ENCODE measurements at places on chromosomes 1 and 21.

GRCh38 chr1:184929711-184930202 is 44.6 kb downstream of the NIBAN1 start:
- H3K27me3 ChIP-seq = no peaks in the 10 kb centered on the region
- no peak overlapping the region for H3K4me3 ChIP-seq
- H3K27ac ChIP-seq = no peak overlapping the region
- DNase-seq = no peak

GRCh38 chr1:58123051-58123450 is 423.5 kb downstream of the OMA1 start:
- peak; percentile 15 for DNase-seq
- H3K36me3 ChIP-seq = no peaks in the 10 kb centered on the region
- no peaks in the 10 kb centered on the region for H3K27me3 ChIP-seq
- no peak overlapping the region for H3K4me3 ChIP-seq
- peaks cover 13% of the 10 kb centered on the region for H3K4me1 ChIP-seq

DNA sequence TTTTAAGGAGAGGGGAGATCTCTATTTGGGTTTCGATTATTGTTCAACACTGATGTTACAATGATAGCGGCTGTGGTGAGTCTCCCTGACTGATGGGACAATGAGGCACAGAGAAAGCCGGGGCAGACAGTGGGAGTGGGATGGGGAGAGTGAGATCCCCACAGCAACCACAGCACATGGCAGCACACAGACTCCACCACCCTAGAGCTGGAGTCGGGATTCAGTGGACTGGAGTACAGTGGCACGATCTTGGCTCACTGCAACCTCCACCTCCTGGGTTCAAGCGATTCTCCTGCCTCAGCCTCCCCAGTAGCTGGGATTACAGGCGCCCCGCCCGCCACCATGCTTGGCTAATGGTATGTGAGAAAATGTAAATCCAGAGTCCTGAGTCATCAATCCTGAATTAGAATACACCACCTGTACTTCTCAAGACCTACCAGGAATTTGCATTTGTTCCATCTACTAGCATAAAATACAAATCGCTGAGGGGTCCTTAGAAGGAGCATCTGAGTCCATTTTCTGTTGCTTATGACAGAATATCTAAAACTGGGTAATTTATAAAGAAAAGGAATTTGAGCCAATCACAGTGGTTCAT is 125.8 kb downstream of the TOMM20 start:
- no peak overlapping the region for H3K4me3 ChIP-seq
- H3K27me3 ChIP-seq = no peaks in the 10 kb centered on the region
- no peaks in the 10 kb centered on the region for H3K4me1 ChIP-seq
- no peak for DNase-seq

- H3K36me3 ChIP-seq = no peaks in the 10 kb centered on the region
- H3K4me3 ChIP-seq = no peak overlapping the region
- no peaks in the 10 kb centered on the region for H3K27me3 ChIP-seq
- DNase-seq = no peak
- H3K4me1 ChIP-seq = peaks cover 5% of the 10 kb centered on the region
These were observed 29.1 kb downstream of the EIF2D start for GRCh38 chr1:206582971-206583706.

GRCh38 chr1:12450090-12450755 is 167.8 kb downstream of the DHRS3 start:
- no peak for DNase-seq
- no peaks in the 10 kb centered on the region for H3K27me3 ChIP-seq
- H3K4me1 ChIP-seq = peaks cover 11% of the 10 kb centered on the region
- H3K4me3 ChIP-seq = no peak overlapping the region
- no peaks in the 10 kb centered on the region for H3K36me3 ChIP-seq
- H3K27ac ChIP-seq = no peak overlapping the region

DNA sequence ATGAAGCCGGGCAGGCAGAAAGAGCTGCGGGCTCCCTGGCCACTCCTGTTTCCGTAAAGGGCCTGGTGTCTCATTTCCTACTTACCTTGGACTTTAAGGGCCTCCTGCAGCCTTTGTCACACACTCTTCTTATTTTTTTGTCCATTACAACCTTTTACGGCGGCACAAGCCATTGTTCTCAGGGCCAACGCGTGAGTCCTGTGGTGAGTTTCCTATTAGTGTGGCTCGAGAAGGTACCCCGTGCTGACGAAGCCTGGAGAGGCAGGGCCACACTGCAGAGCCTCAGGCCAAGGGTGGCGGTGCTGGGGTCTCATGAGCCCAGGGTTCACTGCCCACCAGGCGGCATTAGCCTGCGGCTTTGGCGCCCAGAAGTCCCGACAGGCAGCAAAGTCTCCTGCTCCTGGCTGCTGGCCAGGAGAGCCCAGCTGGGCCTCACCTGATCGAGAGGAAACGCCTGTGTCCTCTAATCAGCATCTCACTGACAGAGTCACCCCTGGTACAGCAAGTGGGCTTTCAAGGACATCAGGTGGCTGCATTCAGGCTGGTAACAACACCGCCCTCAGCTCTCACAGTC is 62.0 kb downstream of the SIK1 start:
- no peaks in the 10 kb centered on the region for H3K36me3 ChIP-seq
- no peak for DNase-seq
- peaks cover 6% of the 10 kb centered on the region for H3K27me3 ChIP-seq
- no peak overlapping the region for H3K4me3 ChIP-seq

DNA sequence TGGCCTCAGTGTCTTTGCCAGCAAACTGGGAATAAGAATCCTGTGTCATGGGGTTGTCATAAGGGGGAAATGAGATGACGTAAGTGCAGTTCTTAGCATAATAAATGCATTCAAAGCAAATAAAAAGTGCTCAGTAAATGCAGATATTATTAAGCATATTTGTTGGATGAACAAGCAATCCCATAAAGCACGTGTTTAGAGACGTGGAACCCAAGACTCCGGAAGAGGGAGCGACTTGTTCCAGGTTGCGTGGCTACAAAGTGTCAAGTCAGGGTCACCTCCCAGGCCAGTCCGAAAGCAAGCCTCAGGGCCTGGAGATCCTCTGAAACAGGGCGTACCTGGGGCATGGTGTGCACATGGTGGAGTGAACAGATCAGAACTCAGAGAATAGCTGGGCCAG is 58.0 kb upstream of the LAPTM5 start:
- H3K27me3 ChIP-seq = no peaks in the 10 kb centered on the region
- H3K27ac ChIP-seq = no peak overlapping the region
- no peaks in the 10 kb centered on the region for H3K36me3 ChIP-seq
- DNase-seq = no peak
- no peak overlapping the region for H3K4me3 ChIP-seq
